ENCODE measurements at places on chromosomes 6 and 20. TPM values are rescaled to one million over a fixed set of nuclear protein-coding genes. Genes with fewer than 3 reads are reported as not detected.

GRCh38 chr20:10076126-10077080 is 41.6 kb downstream of the ANKEF1 start:
- DNase-seq: no peak
- H3K4me3 ChIP-seq: no peak overlapping the region
- H3K27ac ChIP-seq: no peak overlapping the region
- H3K27me3 ChIP-seq: no peaks in the 10 kb centered on the region
- H3K4me1 ChIP-seq: no peaks in the 10 kb centered on the region

GRCh38 chr6:110524305-110524704 is 47.9 kb upstream of the SLC22A16 start:
- H3K4me3 ChIP-seq: no peak overlapping the region
- no peak for DNase-seq
- no peaks in the 10 kb centered on the region for H3K27me3 ChIP-seq
- H3K4me1 ChIP-seq: no peaks in the 10 kb centered on the region
- no peaks in the 10 kb centered on the region for H3K36me3 ChIP-seq

DNA sequence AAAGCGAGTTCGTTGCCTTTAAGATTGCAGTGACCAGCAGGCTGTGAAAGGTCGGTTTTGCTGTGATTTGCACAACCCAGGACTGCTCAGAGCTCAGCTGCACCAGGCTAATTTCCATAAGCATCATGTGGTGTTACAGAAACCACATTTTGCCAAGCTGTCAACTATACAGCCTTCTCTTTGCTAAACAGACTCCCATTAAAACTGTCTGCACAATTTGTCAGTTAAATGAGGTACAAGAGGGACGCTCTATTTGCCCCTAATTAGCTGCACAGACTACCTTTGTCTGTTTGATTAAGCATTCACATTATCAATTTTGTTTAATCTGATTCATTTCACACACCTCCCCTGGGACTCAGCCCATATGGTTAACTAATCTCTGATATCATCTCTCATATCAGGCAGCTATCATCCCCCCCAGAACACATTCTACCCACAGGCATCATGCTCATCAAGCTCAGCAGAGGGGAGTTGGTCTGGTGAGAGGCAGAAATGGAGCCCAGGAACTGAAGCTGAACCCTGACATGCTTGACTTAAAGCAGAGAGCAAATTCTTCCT is 62.1 kb downstream of the OLIG3 start:
- no peaks in the 10 kb centered on the region for H3K4me1 ChIP-seq
- H3K27ac ChIP-seq: no peak overlapping the region
- DNase-seq: no peak
- no peaks in the 10 kb centered on the region for H3K27me3 ChIP-seq

GRCh38 chr6:122098201-122098678 is 301.2 kb upstream of the HSF2 start:
- DNase-seq: no peak
- no peaks in the 10 kb centered on the region for H3K4me1 ChIP-seq
- H3K4me3 ChIP-seq: no peak overlapping the region
- peaks cover 2% of the 10 kb centered on the region for H3K27me3 ChIP-seq
- H3K36me3 ChIP-seq: no peaks in the 10 kb centered on the region
- H3K27ac ChIP-seq: no peak overlapping the region

ENPP4 gene
- 12.6 TPM for total RNA-seq
